ENCODE measurements at places on chromosomes 13 and 19.

GRCh38 chr13:46468570-46469463, 81.8 kb upstream of the RUBCNL start:
- DNase-seq, result no peak

DNA sequence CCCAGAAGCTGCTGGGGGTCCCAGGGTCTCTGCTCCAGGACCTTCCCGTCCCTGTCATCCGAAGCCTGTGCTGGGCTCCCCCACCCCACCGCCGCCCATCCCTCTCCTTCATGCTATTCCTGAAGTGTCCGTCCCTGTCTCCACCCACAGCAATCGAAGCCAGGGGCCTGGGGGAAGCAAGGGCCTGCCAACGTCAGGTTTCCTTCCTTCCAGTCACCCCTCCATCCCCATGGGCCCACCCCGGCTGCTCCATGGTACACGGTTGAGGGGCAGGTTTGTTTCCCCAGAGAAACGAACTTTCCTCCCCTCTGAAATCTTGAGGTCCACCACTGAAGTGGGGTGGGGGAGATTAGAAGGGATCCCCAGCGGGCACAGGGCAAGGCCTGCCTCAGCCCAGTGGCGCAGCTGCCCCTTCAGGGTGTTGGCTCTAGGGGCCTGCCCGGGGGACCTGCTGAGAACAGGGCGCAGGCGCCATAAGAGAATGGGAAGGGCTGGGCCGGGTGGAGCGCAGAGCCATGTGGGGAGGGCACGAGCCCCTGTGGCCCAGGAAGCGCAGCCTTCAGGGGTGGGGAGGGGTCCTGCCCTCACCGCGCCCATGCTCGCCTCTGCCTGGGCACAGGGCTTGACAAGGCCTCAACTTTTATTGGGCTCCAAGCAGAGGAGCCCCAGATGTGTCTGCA, 16.1 kb downstream of the CEBPG start:
- no peak for DNase-seq

GRCh38 chr13:20953245-20953931, 50.8 kb upstream of the XPO4 start:
- DNase-seq, result no peak

- no peak for DNase-seq
These were observed 13.1 kb upstream of the SCEL start for GRCh38 chr13:77522444-77522843.

DNA sequence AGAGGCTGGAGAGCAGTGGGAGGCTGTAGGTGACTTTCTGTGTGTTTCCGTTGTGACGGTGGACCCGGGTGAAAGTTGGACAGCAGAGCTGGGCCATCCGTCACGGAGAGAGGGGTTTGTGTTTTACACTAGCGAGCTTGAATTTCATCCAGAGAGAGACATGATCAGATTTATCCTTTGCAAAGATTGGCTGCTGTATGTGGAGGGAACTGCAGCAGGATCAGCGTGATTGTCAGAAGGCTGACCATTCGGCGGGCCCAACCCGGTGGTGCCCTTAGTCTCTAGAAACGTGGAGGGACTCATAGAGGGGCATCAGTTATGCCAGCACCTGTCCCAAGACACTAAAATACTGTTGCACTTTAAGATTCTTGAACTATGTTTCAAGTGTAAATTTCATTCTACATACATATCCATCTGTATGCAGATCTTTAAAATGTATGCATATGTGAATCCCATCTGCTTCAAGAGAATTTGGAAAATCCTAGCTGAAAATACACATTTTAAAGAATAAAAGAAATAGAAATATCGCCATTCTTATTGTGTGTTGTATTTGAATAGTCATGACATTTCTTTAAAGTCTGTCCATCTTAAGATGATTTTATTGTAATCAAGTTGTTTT, 7.0 kb downstream of the FAM124A start:
- no peak for DNase-seq

DNA sequence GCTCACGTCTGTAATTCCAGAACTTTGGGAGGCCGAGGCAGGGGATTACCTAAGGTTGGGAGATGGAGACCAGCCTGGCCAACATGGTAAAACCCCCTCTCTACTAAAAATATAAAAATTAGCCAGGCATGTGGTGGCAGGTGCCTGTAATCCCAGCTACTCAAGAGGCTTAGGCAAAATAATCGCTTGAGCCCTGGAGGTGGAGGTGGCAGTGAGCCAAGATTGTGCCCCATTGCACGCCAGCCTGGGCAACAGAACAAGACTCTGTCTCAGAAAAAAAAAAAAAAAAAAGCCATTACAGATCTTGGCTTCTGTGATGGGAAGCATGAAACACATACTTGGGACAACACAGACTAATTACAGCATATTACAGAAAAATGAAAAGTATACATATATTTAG, 1404.5 kb upstream of the SPRY2 start:
- no peak for DNase-seq

DNA sequence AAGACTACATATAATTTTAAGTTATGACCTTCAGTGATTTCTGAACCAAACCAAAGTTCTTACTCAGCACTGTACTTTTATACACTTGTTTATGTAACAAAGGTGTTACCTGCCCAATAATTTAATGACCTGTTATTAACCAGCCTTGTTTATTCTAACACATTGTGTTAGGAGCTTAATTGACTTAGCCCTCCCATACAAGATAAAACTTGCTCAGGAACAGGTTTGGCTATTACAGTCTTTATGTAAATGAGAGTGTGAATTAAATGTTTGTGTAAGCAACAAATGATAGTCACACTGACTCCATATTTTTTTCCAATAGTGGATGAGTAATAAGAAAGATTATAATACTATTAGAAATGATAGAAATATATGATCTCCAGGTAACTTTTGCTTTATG, 51.8 kb upstream of the MYCBP2 start:
- no peak for DNase-seq

DNA sequence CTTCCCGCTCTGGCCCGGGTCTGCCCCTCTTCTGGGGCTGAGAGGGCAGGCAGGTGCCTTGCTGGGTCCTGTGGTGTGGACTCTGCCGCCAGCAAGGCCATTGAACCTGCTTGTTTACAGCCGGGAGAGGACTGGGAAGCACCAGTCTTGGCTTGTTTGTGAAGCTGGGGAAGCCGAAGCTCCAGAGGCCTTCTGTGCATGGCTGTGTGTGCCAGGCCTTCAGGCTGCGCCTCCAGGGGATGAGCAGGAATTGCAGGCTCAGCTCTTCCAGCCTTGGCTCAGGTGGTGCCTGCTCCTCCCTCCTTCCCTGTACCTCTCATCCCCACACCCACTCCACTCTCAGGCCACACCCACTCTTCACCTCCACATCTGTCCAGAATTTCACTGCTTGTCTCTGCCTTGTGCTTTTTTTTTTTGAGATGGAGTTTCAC, 17.5 kb downstream of the NDUFB7 start:
- no peak for DNase-seq

DNA sequence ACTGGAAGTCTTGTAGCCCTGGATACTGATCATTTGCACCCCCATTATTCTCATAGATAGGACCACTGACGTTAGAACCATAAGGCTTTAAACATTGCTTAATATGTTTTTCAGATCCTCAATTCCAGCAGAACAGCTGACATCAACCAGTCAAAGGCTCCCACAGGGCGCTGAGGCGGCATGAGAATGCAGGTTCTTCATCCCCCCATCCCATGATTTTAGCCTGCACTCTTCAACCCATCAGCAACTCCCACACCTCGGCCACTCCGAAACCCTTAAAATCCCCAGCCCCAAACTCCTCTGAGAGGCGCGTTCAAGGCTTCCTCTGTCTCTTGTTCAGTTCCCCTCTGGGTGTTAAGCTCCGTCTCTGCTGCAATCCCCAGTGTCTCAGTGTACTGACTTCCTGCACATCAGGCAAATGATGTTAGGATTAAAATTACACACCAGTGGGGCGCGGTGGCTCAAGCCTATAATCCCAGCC, 24.3 kb upstream of the LAMP1 start:
- no peak for DNase-seq

GRCh38 chr19:43489310-43489709, 15.2 kb downstream of the PHLDB3 start:
- no peak for DNase-seq

GRCh38 chr13:112583592-112584277, 4.2 kb downstream of the TUBGCP3 start:
- DNase-seq, result no peak

DNA sequence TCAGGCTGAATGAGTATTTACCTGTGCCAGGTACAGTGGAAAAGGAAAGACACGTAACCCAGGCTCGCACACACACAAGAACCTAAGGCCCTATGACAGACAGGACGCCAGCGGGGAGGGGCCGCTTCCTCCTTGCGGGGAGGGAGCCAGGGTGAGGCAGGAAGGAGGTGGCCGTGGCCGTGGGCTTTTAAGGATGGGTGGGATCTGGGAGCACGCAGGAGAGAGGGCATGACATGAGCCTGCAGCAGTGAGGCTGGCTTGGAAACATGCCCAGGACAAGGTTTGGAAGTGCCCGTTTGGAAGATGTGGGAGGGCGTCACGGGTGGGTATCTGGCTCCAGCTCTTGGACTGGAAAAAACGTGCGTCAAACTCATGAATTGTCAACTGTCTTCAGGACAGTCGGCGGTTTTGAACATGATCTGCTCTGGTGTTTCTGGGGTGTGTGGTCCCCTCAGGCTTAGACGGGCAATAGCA, 20.1 kb downstream of the SH3GL1 start:
- no peak for DNase-seq

- no peak for DNase-seq
These were observed 15.5 kb downstream of the C19orf47 start for GRCh38 chr19:40332669-40333068.

GRCh38 chr13:77595166-77595810, 59.8 kb downstream of the SCEL start:
- DNase-seq, result no peak

DNA sequence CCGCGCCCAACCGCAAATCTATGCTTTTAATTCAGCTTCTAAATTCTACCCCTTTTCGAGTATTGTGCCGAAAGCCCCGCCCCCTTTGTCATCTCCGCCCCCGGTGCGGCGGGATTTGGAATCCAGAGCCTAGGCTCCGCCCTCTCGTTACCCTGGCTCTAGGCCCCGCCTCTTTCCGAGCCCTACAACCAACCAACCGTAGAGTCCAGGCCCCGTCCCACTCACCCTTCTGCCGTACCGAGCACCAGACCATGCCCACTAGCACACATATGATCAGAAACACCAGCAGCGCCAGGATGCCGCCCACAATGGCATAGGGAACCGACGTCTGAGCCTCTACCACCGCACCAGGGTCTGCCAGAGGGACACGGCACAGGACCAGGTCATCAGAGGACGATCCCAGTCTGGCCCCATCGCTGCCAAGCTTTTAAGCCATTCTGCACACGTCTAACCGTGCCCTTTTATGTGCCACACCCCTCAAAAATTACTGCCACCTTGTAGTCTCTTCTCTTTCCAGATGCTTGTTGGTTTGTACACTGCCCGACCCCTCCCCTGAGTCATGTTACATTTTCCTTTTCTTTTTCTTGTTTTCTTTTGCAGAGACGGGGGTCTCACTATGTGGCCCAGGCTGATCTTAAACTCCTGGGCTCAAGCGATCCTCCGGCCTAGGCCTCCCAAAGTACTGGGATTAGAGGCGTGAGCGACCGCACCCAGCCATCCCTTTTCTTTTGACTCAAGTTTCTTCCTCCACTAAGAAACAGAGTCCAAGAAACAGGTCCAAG, 4.7 kb upstream of the ZNF428 start:
- no peak for DNase-seq

- no peak for DNase-seq
These were observed 2.4 kb upstream of the ZNF560 start for GRCh38 chr19:9500796-9501195.

- DNase-seq, result no peak
These were observed 1092.8 kb downstream of the PCDH9 start for GRCh38 chr13:66137384-66137783.

DNA sequence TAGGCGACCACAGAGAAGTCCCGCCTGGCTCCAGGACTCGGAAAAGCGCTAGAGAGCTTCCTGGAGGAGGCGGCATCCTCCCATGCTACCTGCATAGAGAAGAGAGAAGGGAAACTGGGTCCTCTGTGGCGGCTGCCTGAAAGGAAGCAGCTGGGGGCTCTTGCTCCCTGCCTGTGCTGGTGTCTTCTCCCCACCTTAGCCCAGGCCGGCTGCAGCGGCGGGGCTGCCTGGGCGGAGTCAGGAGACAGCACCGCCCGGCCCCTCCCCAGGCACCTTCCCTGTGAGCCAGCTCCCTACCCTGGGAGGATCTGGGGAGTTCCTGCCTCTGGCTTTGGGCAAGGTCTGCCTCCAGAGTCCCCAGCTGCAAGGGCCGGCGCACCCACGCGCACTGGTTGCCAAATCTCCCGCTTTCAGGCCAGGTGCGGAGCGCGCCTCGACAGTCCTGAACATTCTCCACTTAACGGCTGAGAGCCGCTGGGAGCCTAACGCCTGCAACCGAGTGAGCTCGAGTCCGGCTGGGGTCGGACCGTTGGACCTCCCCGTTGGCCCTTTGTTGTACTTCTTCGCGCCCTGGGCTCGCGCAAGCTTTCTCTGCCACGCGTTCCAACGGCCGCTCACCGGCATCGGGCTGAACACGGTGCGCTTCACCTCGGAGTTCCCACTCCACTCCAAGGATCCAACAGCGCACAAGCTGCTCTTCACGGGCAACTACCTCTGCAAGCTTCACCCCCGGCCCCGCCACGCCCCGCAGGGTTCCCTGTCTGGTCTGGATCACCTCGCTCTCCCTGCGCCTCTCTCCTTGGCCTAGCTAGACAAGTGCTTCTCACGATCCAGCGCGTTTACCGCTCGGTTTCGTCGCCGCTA, 21.8 kb upstream of the ZNF30 start:
- DNase-seq, result no peak

- no peak for DNase-seq
These were observed 354.8 kb downstream of the SUCLA2 start for GRCh38 chr13:47646298-47646697.

GRCh38 chr13:50358231-50359040, 343.2 kb downstream of the KCNRG start:
- no peak for DNase-seq

GRCh38 chr19:4347521-4347920, 4.2 kb downstream of the MPND start:
- DNase-seq, result no peak

GRCh38 chr19:10419646-10420443, 493 bp upstream of the PDE4A start:
- peak; percentile 55 for DNase-seq

- no peak for DNase-seq
These were observed 13.4 kb downstream of the ALOX5AP start for GRCh38 chr13:30748717-30749116.

- DNase-seq, result no peak
These were observed 5.7 kb downstream of the TMEM259 start for GRCh38 chr19:1015061-1015781.

- DNase-seq, result no peak
These were observed 40.3 kb upstream of the TFDP1 start for GRCh38 chr13:113544071-113544891.

GRCh38 chr19:6475321-6476108, 6.1 kb downstream of the DENND1C start:
- no peak for DNase-seq

Measured in activated CD8-positive, alpha-beta memory T cell treated with anti-CD3 and anti-CD28 coated beads for 48 hours (primary cell).